Esophagus squamous epithelium (tissue), 5 donors: ENCODE measurements at places on chromosomes 5 and 9.

DNA sequence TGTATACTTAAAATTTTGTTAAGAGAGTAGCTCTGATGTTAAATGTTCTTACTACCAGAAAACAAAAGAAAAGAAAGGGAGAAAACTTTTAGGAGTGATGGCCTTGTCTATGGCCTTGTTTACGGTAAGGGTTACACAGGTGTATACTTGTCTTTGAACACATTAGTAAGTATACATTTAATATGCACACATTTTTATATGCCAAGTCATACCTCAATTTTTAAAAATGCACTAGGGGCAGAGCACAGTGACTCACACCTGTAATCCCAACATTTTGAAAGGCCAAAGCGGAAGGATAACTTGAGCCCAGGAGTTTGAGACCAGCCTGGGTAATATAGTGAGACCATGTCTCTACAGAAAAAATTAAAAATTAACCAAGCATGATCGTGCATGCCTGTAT is 166.7 kb upstream of the SNX2 start:
- DNase-seq: no peak

DNA sequence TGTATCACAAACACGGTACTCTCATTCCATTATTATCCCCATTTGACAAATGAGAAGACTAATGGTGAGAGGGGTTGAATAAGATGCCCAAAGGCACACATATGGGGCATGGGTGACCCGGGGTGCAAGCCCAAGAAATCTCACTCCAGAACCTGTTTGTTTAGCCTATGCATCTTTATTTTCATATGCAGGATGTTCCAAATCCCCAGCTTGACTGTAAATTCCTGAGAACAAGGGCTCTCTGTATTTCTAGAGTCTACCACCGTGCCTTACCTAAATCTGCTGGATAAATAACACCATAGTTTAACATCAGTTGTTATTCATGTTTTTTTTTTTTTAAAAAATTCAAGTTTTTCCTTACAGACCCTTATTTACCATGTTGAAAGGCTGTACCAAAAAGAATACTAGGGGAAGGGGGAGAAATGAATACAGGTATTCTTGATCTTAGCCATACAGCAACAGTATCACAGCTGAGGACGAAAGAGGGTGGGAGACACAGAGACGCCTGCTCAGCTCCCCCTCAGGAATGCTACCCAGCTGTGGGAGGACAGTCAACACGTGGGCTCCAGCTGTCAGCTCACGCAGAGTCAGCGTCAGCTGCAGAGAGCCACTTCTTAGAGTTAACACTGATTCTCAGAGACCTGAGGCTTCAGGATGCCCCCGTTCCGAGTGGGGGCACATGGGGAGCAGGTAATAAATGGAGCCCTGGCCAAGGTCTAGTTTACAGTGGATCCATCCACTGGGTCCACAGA is 86.6 kb downstream of the MED27 start:
- no peak for DNase-seq

GRCh38 chr5:141603923-141604717 is 14.7 kb downstream of the DIAPH1 start:
- DNase-seq: no peak

- DNase-seq: no peak
These were observed 39.8 kb upstream of the SLC24A2 start for GRCh38 chr9:19828576-19829109.

DNA sequence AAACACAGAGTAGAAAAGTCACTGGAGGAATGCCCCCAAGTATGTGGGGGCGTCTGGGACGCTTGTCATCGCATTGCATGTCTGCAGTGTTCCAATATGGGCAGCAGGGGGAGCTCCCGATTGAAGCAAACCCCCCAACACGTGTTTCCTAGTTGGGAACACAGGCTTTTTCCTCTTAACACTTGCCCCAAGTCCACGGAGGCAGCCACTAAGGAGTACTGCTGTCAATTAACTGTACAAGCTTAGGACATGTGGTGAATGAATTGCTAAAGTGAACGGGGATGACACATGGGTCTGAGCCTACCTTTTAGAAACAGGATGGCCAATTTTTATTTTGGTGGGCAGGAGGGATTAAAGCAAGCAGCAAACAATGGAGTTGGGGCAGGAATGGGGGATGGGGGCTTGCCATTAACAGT is 2.2 kb downstream of the GABRB2 start:
- no peak for DNase-seq

DNA sequence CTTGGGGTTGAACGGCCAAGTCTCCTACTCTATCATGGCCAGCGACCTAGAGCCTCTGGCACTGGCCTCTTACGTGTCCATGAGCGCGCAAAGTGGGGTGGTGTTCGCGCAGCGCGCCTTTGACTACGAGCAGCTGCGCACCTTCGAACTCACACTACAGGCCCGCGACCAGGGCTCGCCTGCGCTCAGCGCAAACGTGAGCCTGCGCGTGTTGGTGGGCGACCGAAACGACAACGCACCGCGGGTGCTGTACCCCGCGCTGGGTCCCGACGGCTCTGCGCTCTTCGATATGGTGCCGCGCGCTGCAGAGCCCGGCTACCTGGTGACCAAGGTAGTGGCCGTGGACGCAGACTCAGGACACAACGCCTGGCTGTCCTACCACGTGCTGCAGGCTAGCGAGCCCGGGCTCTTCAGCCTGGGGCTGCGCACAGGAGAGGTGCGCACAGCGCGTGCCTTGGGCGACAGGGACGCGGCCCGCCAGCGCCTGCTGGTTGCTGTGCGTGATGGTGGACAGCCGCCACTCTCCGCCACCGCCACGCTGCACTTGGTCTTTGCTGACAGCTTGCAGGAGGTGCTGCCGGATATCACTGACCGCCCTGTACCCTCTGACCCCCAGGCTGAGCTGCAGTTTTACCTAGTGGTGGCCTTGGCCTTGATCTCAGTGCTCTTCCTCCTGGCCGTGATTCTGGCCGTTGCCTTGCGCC is 2.0 kb downstream of the PCDHGB5 start:
- DNase-seq: no peak

DNA sequence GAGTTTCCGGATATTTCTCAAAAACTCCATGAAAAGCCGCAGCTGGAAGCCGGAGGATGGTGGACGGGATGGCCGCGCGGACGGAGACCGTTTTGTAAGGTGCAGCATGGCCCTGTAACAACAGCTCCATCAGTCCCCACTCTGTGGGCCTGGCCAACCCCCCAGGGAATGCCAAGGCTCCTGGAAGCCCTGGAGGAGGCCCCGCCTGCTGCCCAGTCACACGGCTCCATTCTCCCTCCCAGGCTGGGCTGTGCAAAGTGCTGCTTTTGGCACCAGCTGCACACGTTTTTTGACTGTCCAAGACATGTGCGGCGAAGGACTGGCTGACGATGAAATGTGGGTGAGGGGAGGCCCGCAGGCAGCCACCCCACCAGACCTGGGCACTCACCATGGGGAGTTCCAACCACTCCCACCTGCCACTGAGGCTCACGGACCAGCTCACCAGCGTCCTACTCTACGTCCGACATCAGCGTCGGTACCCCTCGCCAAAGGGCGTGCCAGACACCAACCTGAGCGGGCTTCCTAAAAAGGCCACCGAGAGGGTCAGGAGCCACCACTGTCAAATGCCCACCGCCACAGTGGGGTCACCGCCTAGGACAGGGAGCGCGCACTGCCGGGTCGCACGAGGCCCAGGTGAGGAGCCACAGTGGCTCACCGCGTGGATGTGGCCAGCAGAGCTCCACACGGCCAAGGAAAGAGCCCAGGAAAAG is 27.3 kb downstream of the PNPLA7 start:
- no peak for DNase-seq

- DNase-seq: no peak
These were observed 5.1 kb downstream of the TLN1 start for GRCh38 chr9:35726931-35727330.

- DNase-seq: no peak
These were observed 147.6 kb downstream of the COL23A1 start for GRCh38 chr5:178442405-178443257.

GRCh38 chr5:162384225-162384624 is 316.7 kb downstream of the GABRG2 start:
- DNase-seq: no peak
